Stimulated activated CD8-positive, alpha-beta memory T cell treated with anti-CD3 and anti-CD28 coated beads, Interleukin-4, amount 100 ng/mL, for 1 hour (primary cell): ENCODE measurements at places on chromosomes 4 and X.

- no peak for DNase-seq
Measured at GRCh38 chr4:156837625-156838345, 133.8 kb downstream of the PDGFC start.

- no peak for DNase-seq
Measured at GRCh38 chrX:48180811-48181210, 15.8 kb downstream of the SSX5 start.

DNA sequence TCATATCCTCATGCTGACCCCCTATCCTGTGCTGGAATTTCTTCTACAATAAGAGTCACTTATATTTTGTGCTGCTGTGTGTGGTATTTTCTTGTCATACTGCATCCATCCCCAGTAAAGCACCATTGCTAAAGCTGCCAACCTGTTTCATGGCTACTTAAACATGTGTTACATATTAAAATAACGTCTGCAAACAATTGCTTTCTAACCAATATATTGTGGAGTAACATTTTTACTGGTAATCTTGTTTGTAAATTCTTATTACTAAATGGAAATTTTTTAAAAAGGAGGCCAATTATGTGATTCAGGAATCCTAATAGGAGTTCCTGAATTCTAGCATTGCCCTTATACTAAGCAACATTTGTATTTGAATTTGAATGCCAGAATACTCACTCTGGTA, 160.3 kb upstream of the VEGFC start:
- no peak for DNase-seq

- DNase-seq, result no peak
Measured at GRCh38 chrX:110383414-110383813, 24.8 kb downstream of the RTL9 start.

GRCh38 chr4:186762361-186762760, 38.7 kb upstream of the FAT1 start:
- DNase-seq, result no peak

GRCh38 chr4:167711517-167711916, 380.8 kb upstream of the ANXA10 start:
- DNase-seq, result no peak

DNA sequence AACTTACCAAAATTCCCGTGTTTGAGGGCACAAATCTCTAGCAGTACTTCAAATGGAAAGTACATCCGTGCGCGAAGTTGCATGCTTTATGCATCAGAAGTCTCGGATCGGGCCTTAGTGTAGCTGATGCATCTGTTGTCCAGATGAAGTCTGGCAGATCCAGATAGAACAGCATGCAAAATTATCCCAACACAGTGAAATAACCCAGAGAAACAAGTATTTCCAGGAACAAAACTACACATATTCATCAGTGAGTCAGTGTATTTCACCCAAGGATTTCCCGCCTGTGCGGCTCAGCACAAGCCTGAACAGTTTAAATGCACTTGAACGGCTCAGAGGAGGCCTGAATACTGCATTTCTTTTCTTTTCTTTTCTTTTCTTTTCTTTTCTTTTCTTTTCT, 27.4 kb upstream of the CLDN24 start:
- no peak for DNase-seq

DNA sequence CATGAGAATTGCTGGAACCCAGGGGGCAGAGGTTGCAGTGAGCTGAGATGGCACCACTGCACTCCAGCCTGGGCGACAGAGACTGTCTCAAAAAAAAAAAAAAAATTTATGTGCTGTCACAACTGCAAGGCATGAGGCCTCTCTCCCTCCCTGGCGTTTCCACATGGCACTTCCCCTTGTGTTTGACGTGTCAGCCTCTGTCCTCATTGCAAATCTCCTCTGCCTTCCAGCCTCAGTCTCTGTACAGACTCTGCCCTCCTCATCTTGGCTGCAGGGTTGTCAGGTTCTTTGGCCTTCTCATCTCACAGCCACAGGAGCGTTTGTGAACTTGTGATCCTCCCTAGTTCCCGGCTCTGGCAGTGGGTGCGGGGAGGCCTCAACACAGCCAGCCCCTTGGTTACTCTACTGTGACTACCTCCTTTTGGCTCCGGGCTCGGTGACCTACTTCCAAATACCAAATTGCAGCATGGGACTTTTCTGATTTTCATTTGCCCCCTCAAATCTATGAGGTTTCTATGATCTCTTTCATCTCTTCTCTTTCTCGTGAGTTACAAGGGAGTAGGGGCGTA, 250.0 kb downstream of the CBR4 start:
- no peak for DNase-seq

GRCh38 chr4:89640620-89641366, 196.2 kb downstream of the SNCA start:
- DNase-seq, result no peak

- no peak for DNase-seq
Measured at GRCh38 chr4:159352609-159353008, 249.7 kb downstream of the RAPGEF2 start.

DNA sequence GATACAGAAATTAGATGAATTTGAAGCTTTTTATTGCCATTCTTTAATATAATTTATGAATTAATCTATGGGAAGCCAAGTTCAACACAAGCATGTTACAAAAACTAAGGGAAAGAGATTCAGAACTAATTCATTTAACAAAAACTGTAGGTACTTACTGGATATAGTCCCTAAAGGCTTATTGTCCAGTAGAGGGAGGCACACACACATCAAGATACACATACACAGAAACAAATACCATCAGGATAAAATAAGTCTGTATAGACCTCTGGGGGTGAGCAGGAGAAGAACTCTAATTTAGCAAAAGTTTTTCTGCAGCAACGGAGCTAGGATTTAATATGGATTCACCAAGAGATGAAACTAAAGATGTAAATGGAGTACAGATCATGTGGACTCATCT, 83.0 kb upstream of the IL13RA1 start:
- no peak for DNase-seq
